Cortex of kidney (tissue), 1 donor: ENCODE measurements at places on chromosomes 2 and 18.

DNA sequence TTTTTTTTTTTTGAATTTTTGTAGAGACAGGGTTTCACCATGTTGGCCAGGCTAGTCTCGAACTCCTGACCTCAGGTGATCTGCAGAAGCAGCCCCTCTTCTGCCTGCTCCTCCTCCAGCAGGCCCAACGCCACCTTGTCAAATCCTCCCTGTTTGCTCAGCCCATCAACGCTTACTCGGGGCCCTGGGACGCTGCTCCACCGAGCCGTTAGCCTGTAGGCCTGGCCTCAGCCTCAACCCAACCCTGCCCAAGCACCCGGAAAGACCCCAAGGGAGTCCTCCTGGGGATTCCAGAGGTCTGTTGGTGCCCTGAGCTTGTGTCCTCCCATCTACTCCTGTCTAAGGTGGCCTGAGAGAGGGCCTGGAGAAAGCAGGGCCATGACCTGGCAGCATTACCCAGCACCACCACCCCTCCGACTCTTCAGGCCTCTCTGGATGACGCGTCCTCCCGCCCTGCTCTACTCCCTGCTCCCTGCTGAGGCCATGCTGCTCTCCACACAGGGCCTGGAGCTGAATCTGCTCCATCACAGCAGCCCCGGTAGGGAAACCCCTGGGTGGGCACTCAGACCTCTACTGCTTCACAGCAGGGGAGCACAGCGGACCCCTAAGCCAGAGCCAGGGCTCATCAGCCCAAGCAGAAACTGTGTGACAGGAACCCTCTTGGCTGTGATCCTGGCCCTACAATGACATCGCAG is 3.2 kb downstream of the STK25 start:
- DNase-seq: no peak

DNA sequence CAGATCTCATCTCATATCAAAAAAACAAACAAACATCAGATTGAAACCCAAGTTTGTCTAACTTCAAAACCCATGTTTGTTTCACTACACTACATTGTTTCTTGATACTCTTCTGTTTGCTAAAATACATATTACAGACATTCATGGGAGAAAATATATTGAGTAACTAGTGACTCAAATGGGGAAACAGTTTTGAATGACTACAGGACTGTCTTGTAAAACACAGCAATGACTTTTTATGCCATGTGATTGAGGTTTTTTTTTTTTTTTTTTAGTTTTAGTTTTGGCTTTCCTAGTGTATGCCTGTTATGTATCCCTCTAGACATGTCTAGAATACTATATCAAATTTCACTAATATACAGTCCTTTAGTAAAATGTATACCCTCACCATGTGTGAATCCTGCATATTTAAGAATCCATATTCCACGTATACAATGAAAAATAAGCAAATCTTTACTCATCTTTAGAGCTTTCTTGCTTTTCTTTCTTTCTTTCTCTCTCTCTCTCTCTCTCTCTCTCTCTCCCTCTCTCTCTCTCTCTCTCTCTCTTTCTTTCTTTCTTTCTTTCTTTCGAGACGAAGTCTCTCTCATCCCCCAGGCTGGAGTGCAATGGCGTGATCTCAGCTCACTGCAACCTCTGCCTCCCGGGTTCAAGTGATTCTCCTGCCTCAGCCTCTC is 46.6 kb upstream of the SERTAD2 start:
- no peak for DNase-seq

- DNase-seq: no peak
Observed at GRCh38 chr18:58639751-58640427, 11.0 kb upstream of the ALPK2 start.

DNA sequence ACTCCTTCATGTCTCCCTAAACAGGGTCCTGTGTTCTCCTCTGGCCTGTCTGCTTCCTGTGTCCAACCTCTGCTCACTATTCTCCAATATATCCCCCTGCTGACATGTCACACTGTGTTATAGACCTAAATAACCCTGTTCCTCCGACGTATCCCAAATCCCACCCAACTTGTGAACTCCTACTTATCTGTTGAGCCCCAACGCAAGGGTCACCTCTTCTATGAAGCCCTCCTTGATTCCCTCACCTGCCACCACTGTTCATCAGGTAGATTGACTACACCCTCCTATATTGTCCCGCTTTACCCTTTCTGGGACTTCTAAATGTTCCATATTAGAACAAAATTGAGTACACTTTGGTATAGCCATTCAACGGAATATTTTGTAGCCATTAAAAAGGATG is 42.1 kb downstream of the PCARE start:
- DNase-seq: no peak

DNA sequence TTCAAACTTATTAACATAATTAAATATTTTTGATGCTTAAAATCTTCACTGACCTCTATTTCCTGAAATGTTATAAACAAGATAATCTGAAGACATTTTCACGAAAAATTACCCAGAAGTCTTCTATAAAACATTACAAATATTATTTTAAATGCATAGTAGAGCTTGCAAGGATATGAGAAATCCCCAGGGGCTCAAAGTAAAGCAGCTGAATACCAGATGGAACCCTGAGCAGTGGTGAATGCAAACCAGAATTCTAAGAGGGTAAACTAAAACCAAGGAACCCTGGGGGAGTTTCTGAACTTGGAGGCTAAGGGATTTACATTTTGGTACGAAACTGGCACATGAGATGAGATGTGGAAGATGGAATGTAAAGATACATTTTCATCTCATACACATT is 83.6 kb downstream of the FSHR start:
- no peak for DNase-seq

DNA sequence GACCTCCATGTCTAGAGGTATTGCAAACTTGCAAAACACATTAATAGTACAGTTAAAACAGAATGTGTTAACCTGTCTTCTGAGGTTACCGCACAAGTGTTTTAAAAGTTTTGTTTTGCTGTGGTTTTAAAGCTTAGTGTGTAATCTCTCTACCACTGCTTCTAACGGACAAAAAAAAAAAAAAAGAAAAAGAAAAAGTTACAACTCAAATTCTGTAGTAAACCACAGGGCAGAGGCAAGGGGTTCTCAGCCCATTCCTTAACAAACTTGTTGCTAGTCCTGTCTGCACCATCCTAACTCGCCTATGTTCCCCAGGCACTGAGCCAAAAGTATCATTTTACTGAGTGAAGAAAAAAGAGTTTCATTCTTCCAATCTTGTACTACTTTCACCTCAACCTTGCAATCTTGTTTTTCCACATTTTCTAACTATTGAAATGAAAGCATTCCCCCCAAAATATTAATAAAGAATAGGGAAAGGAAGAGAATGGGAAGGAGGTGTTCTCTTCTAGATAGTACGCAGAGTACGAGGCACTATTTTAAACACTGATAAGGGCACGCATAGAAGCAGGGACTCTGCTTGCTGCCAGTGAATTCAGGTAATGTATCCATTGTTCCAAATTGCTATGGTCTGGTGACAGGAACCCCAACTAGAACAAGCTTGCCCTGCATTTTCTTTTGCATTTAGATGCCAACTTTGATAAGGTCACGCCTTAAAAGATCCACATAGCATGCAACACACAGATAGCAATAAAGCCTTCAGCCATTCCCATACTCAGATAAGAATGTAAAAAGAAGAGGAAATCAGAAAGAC is 47.1 kb downstream of the IKZF2 start:
- DNase-seq: no peak

DNA sequence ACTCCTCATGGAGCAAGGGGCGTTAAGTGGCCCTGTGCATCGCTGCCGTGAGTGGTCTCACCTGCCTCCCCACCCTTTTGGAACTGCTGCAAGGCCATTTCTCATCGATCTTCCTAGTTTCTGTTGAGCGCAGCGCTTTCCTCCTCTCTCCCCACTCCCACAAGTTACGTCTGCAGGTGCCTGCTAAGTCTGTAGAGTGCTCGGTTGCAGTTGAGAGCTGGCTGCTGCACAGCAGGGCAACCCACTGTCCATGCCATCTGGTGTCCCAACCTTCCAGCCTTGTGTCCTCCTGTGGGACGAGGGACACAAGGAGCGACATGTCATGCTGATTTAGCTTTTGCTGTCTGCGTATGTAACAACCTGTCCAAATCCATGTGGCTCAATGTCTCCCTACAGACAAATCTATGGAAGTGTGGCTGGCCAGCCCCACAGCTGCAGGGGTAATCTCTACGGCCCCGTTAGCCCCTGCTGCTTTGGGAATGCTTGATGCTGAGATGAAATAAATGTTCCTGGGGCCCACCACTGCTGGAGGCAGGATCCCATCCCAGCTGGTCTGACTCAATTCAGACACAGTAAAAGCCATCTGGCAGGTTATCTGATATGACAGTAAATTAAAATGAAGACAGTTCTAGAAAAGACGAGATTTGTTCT is 68.1 kb upstream of the TCF7L1 start:
- DNase-seq: no peak

DNA sequence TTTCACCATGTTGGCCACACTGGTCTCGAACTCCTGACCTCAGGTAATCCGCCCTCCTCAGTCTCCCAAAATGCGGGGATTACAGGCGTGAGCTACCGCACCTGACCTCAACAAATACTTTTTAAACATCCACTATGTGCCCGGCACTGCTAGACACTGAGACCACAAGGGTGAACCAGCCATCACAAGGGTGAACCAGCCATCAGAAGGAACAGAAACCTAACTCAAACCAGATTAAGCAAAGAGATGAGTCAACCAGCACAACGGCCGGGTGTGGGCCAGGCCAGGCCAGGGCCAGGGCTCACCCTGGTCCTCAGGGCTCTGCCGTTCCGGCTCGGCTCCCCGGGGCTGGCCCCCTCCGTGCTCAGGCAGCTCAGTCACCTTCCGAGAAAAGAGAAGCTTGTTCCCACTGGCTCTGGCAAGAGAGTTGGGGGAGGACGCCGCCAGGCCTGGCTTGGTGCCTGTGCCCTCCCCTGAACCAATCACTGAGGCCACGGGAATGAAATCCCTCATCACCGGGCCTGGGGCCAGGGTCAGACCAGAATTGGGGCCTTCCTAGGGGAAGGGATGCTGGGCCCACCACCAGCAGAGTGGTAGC is 4.4 kb downstream of the TEX44 start:
- no peak for DNase-seq

DNA sequence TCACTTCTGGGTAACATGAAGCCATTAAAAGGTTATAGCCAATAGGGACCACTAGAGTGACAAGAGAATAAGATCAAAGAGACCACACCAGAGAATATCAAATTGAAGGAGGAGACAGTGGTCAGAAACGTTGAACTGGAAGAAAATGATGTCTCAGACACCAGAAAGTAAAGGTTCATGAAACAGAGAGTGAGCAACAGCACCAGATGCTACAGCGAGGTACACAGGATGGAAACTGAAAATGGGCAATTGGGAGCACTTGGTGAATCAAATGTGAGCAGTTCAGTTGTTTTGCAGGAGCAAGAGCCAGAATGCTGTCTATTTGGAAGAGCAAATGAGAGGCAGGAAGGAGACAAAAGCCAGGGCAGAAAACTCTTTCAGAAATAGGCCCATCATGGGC is 162.6 kb downstream of the SS18 start:
- DNase-seq: no peak

GRCh38 chr2:134668821-134669220 is 50.0 kb downstream of the TMEM163 start:
- DNase-seq: no peak

DNA sequence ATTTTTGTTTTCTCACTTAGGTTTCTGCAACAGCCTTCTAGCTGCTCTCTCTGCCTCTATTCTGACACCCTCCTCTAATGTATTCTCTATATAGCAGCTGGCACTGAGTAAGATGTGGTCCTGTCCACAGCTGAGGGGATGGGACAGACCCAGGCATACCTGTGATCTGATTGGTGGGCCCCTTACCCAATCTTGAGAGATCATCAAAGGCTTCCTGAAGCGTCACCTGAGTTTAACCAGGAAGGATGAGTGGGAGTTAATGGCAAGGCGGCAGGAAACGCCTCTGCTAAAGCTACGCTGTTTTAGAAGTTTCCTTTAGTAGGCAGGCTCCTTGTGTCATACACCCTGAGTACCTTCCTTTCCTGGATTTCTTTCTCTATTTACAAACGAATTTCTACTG is 5.7 kb upstream of the TET3 start:
- DNase-seq: no peak

- DNase-seq: no peak
Observed at GRCh38 chr2:182726473-182726872, 10.4 kb downstream of the DNAJC10 start.

GRCh38 chr18:65737471-65737955 is 13.3 kb upstream of the CDH7 start:
- DNase-seq: no peak

GRCh38 chr2:237345411-237345810 is 68.6 kb downstream of the COL6A3 start:
- no peak for DNase-seq

GRCh38 chr2:25165992-25166875 is 2.1 kb downstream of the POMC start:
- DNase-seq: no peak

- DNase-seq: no peak
Observed at GRCh38 chr2:123687064-123687463, 338.0 kb upstream of the CNTNAP5 start.

DNA sequence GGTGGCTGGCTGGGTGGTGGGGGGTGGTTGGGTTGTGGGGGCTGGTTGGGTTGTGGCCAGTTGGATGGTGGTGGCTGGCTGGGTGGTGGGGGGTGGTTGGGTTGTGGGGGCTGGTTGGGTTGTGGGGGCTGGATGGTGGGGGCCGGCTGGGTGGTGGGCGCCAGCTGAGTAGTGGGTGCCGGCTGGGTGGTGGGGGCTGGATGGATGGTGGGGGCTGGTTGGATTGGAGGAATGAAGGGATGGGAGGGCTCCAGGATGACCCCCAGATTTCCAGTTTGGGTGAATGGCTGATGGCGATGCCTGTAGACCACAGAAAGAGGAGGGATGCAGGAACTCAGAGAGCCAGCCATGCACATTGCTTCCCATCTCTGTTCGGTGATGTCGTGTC is 26.8 kb upstream of the GPR17 start:
- no peak for DNase-seq

- DNase-seq: no peak
Observed at GRCh38 chr2:146927080-146927711, 917.6 kb upstream of the ACVR2A start.

GRCh38 chr2:40202798-40203400 is 249.0 kb downstream of the SLC8A1 start:
- no peak for DNase-seq

DNA sequence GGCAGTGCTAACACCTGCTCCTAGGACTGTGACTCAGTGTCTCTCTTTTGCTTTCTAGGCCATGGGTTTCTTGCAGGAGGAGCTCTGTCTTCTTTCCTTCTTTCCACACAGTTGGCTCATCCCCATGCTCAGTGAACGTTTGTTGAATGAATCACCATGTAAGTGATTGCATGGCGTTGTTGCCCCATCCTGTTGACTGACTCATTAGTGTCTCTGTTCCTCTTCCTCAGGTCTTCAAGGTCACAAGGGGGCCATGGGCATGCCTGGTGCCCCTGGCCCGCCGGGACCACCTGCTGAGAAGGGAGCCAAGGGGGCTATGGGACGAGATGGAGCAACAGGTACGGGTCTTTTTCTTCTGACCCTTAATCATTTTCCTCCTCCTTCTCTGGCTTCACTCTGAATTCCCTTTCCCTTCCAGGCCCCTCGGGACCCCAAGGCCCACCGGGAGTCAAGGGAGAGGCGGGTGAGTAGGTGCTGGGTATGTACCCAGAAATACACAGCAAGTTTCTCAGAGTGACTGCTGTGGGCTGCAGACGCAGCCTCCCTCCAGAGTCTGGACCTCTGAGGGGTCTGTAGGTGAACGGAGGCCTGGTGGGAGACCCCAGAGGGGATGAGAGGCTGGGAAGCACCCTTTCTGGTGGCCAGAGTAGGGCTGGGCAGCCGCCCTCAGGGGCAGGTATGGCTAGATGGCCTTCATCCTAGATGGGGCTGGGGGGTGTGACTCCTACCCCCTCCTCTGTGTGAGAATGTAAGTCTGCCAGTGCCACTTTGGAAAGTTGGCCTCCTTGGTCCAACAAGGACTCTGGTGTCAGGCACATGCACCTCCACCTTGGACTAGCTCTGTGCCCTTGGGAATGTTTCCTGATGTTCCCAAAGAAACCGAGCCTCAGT is 32.4 kb downstream of the MARCO start:
- no peak for DNase-seq
